ENCODE measurements at places on chromosomes 7 and 10. TPM values are rescaled to one million over a fixed set of nuclear protein-coding genes. Genes with fewer than 3 reads are reported as not detected.
A peak's percentile ranks its signal among the peaks of the same experiment; 100 is the strongest.

GRCh38 chr10:96299383-96299782, 4.9 kb upstream of the DNTT start:
- DNase-seq: no peak

DNA sequence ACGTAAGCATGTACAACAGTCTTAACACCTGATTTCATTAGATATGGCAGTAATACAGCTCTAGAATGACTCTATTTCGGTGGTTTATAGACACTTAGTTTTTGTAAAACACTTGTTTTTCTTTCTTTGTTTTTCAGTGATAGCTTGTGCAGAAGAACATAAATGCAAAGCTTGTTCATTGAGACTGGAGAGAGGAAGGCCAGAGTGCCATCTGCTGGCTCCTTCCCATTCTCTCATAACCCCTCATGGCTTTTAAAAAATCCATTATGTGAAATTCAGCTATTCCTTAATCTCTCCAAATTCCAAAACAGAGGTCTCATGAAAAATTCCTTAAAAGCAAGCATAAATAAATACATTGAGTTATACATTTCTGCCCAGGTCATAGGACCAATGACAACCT, 76.3 kb downstream of the CACNB2 start:
- peak; percentile 43 for DNase-seq

- no peak for DNase-seq
These were observed 77.3 kb upstream of the MKLN1 start for GRCh38 chr7:131250331-131250730.

GRCh38 chr10:30591249-30591670, 38.3 kb downstream of the LYZL2 start:
- peak; percentile 72 for DNase-seq

- DNase-seq: no peak
These were observed 344.7 kb upstream of the NPSR1 start for GRCh38 chr7:34313289-34313688.

DNA sequence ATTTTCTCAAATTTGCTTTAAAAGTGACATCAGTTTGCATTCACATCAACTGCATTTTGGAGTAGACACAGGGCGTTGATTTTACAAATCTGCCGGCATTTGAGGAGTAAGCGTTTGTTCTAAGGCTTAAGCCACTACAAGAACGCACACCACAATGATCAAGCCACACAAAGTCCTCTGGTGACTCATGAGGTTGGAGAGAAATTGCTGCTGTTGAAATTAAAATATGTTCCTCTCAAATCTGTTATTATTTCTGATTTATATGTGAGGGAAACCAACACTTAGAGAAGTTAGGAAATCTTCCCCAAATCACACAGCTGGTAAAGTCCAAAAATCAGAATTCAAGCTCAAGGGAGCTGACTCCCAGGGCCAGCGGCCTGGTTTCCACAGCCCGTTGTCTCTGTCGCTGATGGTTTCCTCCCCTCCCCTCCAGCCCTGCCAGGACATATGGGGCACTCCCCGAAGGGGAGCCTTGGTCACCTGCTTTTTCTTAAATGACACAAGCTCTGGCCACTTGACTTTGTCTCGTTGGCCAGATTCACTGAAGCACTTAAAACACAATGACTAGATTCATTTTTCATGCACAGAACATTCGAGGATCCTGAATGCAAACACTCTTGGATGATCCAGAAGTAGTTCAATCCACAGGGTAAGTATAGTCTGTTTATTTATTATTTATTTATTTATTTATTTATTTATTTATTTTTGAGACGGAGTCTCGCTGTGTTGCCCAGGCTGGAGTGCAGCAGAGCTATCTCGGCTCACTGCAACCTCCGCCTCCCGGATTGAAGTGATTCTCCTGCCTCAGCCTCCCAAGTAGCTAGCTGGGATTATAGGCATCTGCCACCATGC, 29.2 kb upstream of the KLF6 start:
- no peak for DNase-seq

GRCh38 chr10:71945819-71946474, 18.2 kb upstream of the CHST3 start:
- DNase-seq: no peak

DNA sequence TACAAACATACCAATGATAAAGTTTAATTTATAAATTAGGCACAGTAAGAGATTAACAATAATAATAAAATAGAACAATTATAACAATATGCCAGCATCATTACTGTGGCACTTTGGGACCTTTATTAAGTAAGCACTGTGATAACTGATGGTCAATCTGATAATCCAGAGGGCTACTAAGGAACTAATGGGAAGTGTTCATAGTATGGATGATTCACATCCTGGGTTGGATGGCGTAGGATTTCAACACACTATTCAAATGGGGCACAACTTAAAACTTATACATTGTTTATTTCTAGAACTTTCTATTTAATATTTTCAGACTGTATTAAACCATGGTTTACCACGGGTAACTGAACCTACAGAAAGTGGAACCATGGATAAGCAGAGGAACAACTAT, 90.8 kb downstream of the KIF20B start:
- no peak for DNase-seq

DNA sequence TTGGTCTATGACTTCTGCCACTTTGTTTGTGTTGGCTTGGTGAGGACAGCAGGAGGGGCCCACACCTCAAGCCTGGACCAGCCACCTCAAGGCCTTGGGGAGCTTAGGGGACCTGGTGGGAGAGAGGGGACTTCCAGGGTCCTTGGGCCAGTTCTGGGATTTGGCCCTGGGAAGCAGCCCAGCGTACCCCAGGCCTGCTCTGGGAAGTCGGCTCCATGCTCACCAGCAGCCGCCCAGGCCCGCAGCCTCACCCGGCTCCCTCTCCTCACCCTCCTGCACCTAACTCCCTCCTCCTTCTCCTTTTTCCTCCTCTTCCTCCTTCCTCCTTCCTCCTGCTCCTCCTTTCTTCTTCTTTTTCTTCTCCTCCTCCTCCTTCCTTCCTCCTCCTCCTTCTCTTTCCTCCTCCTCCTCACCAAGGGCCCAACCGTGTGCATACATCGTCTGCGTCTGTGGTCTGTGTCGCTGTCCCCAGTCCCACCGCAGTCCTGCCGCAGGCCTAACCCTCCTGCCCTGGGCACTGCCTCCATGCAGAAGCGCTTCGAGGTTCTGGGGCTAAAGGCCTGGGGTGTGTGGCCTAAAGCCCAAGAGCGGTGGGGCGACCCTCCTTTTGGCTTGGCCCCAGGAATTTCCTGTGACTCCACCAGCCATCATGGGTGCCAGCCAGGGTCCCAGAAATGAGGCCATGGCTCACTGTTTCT, 5.3 kb downstream of the EN2 start:
- no peak for DNase-seq

DNA sequence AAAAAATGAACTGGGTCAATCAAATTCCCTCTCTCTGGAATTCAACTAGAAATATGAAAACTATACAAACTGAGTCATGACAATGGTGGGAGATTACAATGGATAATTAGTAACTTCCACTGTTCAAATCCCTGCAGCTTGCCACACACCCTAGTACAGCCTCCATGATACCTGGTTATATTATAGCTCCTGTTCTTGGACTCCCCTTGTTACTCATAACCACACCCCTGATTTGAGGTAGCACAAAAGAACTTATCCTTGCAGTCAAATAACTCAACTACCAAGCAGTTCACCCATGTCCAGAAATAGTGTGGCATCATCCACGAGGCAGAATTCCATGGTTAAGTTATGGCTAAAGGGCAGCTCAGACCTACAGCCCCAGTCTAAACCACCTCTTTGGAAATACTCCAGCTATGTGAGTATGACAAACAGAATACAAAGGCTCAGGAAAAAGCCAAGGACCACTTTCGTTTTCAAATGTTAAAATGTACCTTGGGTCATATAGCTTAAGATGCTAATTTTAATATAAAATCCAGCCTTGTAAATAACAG, 164.7 kb downstream of the CPEB3 start:
- no peak for DNase-seq

GRCh38 chr7:35727571-35727970, 32.6 kb upstream of the HERPUD2 start:
- DNase-seq: no peak

DNA sequence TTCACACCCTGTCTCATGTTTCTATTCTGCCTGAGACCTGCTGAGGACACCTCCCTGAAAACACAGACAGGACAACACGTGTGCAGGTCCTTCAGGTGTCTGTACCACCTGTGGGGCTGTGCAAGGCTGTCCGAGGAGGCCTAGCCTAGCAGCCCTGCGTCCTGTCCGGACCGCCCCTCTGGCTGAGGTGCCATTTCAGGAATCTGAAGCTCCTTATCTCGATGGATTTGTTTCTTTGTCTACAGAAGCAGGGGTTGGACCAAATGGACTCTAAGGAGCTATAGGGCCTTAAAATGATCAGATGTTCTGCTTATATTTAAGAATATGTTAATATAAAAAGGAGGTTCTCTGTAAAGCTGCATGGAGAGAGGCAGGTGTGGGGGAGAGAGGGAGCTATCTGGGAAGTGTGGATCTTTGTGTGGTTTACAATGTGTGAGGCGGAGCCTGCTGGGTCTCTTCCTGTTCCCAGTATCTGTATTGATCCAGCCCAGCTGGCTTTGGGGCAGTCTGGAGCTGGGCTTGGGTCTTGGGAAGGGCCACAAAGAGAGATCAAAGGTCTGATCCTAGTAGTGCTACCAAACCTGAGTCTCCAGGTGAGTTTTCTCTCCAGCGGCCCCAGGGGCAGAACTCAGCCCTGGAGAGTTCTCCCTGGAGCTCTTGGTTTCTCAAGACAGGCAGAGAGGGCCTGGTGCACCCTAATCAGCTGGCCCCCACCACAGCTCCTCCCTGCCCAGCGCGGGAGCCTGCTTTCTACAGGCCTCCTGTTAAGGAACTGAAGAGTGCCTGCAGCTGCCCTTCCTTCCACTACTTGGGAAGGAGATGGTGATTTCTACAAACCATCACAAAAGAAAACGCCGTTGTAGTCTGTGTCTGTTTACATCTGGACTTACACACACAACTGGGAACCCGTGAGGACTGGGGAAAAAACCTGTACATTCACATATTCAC, 3.4 kb upstream of the MNX1 start:
- DNase-seq: no peak

The PKD2L1 gene
- total RNA-seq: not detected

The CFAP69 gene
- total RNA-seq: 4.3 TPM
